Osteocyte (in vitro differentiated cells): ENCODE measurements at places on chromosomes 16 and 17.

GRCh38 chr17:2347805-2348685 is 10.7 kb downstream of the SGSM2 start:
- DNase-seq = no peak

- DNase-seq = no peak
Observed at GRCh38 chr16:67939507-67940445, 3.1 kb upstream of the PSMB10 start.

GRCh38 chr17:59443106-59443505 is 111.7 kb downstream of the YPEL2 start:
- no peak for DNase-seq

DNA sequence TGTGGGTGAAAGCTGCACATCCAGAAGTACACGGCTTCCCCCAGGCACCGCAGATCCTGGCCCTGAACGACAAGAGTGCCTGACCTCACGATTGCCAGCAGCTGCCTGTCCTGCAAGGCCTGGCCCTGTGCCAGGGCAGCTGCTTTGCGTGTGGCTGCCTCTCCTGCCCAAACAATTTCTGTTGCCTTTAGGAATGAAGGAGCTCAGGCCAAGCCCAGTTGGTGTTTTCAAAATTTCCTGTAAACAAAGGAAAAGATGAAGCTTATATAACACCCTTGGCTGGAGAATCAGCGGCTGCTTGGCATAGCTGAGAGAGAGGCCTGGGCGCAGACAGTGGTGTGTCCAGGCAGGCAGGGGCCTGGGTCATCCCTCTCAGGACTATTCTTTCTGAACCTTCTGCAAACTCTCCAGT is 11.7 kb upstream of the SLC47A2 start:
- DNase-seq = peak; percentile 95

DNA sequence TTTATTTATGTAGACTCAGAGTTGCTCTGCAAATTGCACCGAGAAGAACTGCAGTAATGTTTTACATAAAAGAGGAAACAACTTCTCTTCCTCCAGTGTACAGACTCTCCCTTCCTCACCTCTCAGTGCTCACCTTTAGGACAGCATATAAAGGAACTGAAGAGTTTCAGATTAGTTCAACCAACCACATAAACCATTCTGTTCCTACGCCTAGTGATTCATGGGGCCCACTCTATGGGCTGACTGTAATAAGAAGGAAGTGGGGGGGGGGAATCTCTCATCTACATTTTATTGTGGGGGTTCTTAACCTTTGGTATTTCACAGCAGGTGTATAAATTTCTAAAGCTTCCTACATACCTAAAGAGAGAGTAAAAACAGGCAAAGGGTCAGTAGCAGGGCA is 18.3 kb downstream of the ZSWIM7 start:
- DNase-seq = no peak

- DNase-seq = no peak
Observed at GRCh38 chr17:7610641-7611040, 4.1 kb downstream of the FXR2 start.

DNA sequence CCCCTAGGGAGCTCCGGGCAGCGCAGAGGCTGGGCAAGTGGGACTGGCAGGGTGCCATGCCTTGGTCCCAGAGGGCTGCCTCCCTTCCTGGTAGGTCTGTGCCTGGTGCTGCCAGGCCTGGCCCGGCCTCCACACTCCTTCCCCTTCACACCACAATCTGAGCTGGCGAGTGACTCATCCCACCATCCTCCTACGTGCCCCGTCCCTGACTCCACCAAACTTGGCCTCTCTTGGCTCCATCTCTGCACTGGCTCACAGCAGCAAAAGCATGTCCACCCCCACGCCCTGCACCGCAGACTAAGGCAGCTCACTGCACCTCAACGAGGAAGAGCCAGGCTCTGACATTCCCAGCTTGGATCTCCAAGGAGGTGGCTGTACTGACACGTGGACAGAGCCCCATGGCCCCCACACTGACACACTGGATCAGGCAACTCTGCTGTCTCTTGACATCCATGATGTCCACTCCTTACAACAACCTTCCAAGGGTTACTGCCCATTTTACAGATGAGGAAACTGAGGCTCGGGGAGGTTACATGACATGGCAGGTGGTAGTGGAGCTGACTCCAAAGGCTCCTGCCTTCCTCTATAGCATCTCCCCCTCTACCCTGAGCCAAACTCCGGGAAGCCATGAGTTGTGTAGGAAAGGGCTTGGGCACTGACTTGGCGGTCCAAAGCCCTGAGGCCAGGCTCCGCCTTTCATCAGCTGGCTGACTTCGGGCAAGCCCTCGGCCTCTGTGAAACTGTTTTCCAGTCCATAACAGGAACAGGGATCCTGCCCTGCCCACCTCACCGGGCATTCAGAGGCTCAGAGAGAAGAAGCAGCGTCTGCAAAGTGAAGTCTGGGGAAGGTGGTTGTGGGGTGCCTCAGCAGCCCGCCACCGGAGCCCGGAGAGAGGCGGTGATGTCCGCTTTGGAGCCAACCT is 20.1 kb upstream of the KRT19 start:
- DNase-seq = peak; percentile 86

- DNase-seq = no peak
Observed at GRCh38 chr16:82699711-82700495, 73.1 kb downstream of the CDH13 start.

GRCh38 chr16:19751478-19752385 is 33.7 kb downstream of the IQCK start:
- DNase-seq = no peak

GRCh38 chr16:68778551-68779231 is 41.6 kb downstream of the CDH1 start:
- DNase-seq = no peak

- DNase-seq = no peak
Observed at GRCh38 chr17:64500862-64501765, 4.3 kb upstream of the POLG2 start.

DNA sequence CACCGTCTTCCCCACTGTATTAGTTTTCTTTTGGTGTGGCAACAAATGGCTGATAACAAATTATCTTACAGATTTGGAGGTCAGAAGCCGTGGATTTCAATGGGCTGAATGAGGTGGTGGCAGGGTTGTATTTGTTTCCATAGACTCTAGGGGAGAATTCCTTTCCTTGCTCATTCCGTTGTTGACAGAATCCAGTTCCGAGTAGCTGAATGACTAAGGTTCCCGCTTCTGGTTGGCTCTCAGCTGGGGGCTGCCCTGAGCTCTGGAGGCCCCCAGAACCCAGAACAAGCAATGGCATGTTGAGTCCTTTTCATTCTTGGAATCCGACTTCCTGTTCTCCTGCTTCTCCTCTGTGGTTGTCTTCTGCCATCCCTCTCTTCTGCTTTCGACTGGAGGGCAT is 280.4 kb downstream of the SNX29 start:
- no peak for DNase-seq

DNA sequence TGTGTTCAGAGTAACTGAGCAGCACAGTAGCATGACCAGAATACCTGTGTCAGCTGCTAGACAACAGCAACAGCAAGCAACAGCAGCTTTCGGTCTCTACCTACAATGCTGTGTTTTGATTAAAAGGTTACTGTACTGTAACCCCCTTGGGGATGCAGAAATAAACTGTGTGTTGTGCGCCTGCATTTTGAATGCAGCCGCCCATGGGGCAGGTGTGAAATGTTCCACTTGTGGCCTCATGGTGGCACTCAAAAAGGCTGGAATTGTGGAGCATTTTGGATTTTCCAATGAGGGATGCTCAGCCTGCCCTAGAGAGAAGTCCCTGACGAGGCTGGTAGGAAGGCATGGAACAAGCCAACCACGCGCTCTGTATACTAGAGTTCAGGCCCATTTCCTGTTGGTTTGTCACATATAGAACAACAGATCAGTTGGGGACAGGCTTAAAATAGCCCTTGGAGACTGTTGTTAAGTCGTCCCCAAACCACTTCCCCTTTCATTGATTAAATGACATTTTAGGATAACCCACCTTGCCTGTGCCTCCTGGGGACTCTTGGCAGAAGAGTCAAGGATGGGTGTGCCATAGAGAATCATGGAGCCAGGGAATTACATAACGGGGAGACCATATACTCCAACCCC is 27.1 kb downstream of the SCPEP1 start:
- DNase-seq = no peak

GRCh38 chr16:10852286-10852685 is 24.7 kb upstream of the CIITA start:
- DNase-seq = no peak

GRCh38 chr17:32591405-32591804 is 104.6 kb downstream of the CDK5R1 start:
- DNase-seq = no peak

DNA sequence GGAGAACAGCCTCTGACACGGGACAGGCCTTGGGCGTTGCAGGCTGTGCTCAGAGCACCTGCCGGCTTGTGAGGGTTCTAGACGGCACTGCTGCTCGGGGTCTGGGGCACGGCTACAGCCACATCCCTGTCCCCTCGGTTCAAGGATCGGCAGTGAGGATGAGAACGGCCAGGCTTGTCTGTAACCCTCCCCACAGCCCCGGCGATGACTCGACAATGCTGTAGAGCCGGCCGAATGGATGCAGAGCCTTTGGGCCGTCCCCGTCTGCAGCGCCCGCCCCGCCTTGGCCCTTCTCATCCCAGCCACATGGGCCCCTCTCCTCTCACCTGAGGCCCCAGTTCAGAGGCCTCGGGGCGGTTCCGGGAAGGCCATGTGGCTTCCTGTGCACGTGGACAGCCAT is 49.0 kb upstream of the METRNL start:
- DNase-seq = peak; percentile 83

DNA sequence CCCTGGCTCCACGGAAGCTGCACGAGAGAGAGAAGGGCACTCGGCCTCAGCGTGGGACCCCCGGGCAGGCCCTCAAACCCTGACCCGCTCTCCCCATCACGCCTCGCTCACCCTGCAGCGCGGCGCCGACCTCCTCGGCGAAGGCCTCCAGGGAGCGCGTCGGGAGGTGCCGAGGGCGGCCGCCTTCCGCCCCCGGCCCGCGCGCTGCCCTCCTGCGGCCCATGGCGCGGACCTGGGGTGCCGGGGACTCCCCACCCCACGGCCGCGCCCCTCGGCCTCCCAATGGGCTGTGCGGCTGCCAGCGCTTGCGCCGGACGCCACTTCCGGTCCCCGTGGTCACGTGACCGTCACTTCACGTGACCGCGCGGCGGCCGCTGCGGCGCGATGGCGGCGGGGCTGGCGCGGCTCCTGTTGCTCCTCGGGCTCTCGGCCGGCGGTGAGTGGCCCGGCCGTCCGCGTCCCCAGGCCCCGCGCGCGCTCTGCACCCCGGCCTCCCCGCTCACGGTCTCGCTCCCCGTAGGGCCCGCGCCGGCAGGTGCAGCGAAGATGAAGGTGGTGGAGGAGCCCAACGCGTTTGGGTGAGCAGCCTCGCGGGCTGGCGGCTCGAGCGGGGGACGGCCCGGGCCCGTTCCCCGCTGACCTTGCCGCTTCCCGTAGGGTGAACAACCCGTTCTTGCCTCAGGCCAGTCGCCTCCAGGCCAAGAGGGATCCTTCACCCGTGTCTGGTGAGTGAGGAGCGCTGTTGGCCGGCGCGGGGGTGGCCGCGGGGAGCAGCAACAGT is at the start of the genes GNPTG and TSR3:
TSS of gene GNPTG (plus strand) at position 350 of the 781 bp plus-strand sequence. CDS start at position 385, 35 bp downstream.
TSS of gene TSR3 (minus strand) at position 297 of the 781 bp plus-strand sequence. CDS start at position 223, 74 bp downstream.
- peak; percentile 95 for DNase-seq

DNA sequence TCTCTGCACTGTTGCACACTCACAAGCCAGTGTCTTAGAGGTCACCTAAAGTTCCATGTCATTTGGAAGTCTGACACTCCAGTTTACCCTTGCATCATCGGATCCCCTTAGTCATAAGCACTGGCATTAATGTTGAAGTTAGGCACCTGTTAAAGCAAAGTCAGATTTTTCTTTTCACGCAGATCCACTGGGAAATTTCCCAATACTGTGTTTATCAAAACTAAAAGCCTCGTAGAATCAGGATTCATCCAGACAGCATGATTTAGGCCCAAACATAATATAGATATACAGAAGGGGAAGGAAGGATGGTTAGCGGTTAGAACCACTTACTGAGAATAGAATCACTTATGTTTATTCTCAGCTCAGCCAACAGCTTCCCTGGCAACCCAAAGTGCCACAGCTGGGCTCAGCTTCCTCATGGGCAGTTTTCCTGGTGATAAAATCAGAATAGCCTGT is 30.1 kb upstream of the HAPSTR1 start:
- no peak for DNase-seq

GRCh38 chr16:53558710-53559109 is 55.7 kb upstream of the AKTIP start:
- no peak for DNase-seq

DNA sequence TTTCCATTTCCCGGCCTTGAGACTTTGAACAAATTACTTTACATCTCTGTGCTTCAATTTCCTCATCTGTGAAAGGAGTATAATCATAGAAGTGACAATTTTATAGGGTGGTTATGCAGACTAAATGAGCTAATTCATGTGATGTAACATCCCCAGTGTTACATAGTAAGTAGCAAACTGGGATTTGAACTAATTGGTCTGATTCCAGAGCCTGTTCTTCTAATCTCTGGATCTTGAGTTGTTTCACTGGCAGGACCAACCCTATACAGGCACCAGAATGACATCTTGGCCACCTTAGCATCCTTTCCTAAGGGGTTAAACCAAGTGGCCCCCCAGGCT is 77.7 kb downstream of the AATF start:
- no peak for DNase-seq

DNA sequence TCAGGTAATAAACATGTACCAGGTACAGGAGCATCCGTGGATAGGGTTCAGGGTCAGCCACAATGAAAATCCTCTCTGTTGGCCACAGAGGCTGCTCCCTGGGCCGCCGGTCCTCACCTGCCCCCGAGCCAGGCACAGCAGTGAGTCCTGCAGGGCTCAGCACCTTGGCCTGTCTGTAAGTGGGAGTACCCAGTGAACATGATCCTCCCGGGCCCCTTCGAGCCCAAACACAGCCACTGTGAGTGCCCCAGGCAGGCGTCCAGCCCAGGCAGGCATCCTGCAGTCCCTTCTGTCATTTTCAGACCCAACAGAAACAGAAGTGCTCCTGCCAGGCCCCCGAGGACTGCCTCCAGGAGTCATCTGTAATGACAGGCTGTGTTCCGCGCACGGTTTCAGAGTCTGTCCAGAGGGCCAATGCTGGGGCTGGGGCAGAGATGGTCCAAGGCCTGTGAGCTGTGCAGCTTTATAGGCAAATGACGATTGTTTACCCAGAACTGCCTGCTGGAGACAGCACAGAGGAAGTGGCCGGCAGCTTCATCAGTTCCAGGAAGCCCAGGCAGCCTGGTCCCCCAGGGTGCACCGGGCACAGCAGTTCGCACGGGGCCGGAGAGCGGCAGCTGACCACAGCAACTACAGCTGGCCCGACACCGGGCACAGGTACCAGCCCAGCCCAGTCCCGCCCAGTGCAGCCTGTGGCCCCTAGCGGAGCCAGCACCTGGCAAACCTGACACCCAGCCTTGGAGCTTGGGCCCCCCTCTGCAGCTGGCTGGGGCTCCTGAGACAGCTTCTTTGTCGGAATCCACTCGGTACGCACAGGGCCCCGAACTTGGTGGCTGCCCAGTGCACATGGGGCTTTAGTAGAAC is 13.2 kb downstream of the SLC7A5 start:
- DNase-seq = no peak

- DNase-seq = no peak
Observed at GRCh38 chr17:34847938-34848337, 113.3 kb downstream of the CCT6B start.
